Anterior cingulate cortex (tissue), 58 donors: ENCODE measurements at places on chromosomes 4 and X.

DNA sequence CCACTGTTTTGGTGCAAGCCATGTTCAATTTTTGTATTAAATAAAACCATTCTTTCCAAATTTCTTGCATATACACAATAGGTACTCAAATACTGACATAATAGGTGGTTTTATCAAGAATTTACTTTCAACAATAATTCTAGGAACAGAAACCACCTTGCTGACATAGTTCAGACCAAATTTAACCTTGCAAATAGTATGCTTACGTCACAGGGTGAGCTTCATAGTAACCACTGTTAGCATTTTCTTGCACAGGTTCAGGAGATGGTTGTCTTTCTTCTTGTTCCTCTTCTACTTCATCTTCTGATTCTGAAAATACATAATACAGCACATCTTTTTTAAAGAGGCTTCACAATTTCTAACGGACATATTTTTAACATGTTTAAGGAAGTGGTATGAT, 17.6 kb downstream of the G3BP2 start:
- DNase-seq: no peak

- no peak for DNase-seq
Observed at GRCh38 chrX:9953396-9953795, 13.8 kb upstream of the CLDN34 start.

DNA sequence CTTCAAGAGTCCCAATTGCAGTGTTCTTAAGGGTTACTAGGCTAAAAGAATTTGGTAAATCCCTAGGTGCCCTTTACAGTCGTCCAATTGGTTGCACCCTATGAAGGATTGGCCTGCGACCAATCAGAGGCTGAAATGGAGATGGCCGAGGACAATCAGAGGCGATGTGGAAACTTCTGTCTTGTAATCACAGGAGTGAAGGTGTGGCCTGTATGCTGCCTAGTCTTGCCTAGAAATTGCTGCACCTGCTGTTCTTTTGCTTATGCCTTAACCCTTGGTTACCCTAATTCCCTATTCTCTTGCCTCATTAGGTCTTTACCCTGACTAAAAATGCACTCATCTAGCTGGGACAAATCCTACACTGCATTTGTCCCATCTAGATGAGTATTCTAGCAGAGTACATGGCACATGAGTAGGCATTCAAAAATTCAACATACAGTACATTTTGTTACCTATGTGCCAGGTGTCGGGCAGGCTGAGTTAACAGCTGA, 1.0 kb upstream of the DCK start:
- DNase-seq: no peak

GRCh38 chr4:79292008-79292407, 33.9 kb downstream of the NAA11 start:
- no peak for DNase-seq

- no peak for DNase-seq
Observed at GRCh38 chr4:86961605-86962295, 26.9 kb downstream of the AFF1 start.

GRCh38 chr4:85393201-85393600, 81.7 kb upstream of the ARHGAP24 start:
- DNase-seq: no peak

DNA sequence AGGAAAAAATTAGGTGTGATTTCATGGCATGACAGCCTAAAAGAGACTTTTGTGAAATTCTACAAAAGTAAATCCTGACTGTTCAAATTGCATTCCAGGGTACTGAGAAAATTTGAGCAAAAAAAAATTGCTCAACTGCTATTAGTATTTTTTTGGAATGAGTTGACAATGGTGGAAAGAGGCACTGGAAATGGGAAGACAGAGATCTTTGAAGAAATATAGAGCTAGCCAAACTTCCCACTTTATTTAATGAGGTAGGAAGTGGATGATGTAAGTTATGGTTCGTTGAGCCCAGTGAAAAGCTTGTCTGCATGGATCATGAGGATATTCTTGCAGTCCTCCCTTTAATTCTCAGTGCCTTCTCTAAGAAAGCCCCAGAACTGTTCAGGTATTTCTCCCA, 183.8 kb downstream of the PTTG2 start:
- no peak for DNase-seq

DNA sequence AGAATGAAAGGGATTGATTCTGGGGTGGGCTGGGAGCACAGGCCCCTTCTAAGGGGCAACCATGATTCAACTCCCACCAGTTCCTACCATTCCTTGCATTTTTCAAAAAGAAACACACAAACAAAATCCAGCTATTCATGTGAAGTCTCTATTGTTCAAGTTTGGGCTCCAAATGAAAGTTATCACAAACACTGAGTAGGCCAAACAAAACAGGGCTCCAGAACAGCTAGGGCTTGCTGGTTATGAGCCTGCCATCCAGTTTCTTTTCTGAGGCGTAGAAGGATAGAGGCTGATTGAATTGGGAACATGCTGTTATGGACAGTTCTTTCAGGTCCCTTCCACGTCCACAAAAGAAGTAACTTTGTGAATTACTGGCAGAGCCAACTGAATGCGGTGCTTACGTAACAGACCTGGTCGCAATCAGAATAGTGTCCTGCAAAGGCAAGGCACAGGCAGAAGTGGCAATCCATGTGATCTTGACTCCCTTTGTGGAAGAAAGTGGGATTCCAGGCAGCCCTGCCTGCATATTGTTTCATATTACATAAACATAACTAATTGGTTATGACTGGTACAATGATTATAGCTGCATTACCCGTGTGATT, 244.5 kb downstream of the SCFD2 start:
- DNase-seq: no peak

DNA sequence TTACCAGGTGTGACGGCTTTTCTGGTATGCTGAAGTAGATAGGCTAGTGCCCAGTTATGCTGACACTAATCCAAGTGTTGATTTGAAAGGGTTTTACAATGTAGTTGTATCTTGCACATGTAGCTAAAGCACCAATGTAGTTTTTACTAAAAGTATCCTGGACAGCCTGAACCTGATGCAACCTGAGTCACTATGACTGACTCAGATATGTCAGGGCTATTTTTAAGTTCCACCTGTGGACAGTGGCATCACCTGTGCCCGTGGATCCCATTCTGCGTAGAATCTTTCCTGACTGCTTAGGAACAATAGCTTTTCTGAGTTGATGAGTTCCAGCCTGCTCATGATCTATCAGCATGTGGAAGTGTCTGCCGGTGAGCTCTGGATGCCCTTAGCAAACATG, 58.1 kb downstream of the CCNG2 start:
- no peak for DNase-seq

DNA sequence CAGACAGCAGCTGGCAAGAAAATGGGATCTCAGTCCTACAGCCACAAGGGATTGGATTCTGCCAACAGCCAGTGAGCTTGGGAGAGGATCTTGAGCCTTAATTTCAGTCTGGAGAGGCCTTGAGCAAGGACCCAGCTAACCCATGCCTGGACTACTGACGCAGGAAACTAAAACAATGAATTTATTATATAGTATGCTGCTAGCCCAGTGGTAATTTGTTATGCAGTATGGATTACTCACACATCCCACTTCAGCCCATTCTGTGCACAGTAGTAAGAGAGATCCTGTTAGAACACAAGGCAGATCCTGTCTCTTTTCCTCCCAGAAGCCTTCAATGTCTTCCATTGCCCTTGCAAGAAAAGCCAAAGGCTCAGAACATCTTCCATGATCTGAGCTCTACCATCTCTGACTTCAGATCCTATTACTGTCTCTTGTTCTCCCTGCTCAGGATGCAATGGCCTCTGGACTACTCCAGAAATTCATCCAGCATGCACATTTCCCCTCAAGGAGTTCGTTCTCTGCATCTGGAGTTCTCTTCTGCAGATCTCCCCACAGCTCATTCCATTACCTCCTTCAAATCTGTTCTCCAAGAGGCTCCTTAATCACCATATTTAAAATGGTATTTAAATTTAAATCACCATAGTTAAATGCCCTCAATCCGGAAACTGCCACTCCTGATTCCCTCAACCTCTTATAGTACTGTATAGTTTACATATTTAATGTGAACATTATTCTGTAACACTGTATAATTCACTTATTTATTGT, 27.6 kb downstream of the SMIM20 start:
- no peak for DNase-seq

DNA sequence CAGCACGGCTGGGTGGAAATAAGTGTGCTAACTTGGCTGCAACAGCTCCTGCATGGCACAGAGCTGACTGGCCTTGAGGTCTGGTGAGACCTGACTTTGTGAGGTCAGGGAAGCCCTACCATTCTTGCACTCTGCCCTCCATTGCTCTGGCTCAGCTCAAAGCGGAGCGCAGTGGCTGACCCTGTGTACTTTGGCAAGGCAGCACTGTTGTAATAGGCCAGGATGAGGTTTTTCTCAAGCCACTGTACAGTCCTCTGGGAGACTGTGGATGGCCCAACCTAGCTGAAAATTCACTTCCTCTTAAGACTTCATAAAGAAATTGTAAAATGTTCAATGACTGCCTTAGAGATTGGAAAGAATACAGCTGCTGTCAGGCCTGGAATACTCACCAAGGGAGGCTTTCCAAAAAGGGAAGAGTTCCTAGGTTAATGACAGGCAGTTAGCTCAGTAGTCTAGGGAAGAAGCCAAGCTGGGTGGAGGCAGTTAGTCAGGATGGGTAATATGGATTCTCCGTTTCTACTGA, 129.8 kb downstream of the GUCY2F start:
- DNase-seq: no peak

GRCh38 chrX:138719396-138719795, 7.9 kb upstream of the FGF13 start:
- no peak for DNase-seq

DNA sequence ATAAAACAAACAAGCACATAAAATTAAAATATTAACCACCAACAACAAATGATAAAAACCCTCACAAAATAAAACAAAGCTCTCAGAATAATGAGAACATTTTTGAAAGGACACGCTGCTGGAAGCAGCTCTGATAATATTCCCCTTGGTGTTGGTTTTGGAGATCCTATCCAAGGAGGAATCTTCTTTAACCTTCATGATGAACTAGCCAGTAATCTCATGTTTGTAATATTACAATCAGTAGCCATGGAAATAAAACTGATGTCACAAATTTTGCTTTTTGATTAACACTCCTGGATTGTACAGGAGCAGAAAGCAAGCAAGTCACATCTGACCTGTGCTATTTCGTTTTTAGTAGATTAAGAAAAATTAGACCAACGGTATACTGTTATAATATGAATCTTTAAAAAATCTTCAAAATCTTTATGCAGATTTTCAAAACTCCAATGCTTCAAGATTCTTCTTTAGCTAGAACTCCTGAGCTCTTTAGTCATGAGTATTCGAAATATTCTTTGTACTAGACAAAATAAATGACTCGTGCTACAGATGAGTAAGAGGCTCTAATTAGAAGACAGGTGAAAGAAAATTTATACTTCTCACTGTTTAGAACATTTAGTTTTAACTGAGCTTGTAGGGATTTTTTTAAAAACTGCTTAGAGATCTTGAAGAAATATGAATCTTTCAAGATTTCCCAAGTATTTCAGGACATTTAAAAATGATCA, 154.1 kb downstream of the RASL11B start:
- DNase-seq: no peak

DNA sequence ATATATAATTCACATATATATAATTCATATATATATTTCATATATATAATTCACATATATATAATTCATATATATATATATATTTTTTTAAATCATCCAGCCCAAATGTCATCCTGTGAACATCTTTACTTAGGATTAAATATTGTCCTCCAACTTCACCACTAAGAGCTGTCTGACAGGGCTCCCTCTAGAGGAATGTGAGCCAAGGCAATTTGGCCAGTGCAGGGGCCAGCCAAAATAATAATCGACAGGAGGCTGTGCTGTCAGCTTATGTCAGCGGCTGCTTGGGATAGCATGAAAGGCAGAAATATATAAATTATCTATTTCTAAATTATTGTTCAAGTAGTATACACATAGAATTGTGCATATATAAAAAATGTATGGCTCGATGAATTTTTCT, 29.5 kb downstream of the EGFL6 start:
- no peak for DNase-seq

- DNase-seq: no peak
Observed at GRCh38 chr4:21320034-21320433, 619.8 kb downstream of the PACRGL start.

DNA sequence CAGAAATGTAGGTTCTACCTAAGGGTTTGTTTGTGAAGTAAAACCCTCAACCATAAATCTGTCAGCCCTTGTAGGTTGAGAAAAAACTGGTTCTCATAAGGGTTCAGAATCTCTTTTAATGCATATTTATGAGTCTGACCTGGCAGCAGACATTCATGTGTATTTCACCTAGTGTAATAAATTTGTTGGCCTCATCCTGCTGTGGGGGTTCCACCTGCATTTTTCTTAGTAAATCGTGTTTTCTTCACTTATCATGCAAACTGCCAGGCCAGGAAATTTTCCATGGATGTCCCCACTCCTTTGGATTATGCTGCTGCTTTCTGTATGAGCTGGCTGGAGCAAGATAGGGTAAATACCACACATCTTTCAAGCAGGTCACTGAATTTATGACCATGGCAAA, 42.4 kb downstream of the KLHL13 start:
- no peak for DNase-seq

DNA sequence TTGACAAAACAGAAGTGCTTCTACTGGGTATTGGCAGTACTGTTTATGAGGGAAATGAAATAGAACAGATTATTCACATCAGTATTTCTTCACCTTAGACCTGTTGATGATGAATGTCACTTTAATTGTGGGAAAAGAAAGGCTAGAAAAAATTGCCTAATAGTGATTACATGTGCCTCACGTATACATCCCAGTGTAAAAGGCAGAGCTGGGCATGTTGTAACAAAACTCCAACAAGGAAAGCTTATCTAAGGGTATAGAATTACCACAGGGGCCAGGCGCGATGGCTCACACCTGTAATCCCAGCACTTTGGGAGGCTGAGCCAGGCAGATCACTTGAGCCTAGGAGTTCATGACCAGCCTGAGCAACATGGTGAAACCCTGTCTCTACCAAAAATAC, 4.2 kb downstream of the PGM2 start:
- no peak for DNase-seq

DNA sequence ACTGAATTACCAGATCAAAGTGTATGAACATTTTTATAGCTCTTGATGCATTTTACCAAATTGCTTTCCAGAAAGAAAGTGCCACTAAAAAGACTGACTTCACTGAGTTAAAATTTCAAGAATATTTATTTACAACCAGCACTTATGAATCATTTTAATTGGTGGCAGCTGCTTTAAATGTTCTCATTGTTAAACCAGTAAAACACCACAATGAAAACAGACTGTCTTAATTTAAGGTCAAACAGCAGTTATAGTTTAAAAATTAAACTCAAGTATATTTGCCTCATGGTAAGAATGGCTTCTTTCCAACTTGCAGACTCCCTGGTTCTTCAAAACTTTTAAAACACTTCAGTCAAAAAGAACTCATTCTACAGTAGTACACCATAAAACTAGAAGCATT, 36.9 kb downstream of the AMMECR1 start:
- no peak for DNase-seq

- DNase-seq: no peak
Observed at GRCh38 chrX:22194660-22194945, 78.1 kb upstream of the CBLL2 start.
